Right atrium auricular region (tissue), 2 donors: ENCODE measurements at places on chromosomes 6 and 20. TPM values are rescaled to one million over a fixed set of nuclear protein-coding genes. Genes with fewer than 3 reads are reported as not detected.

GRCh38 chr6:138201836-138202235, 16.5 kb downstream of the PBOV1 start:
- DNase-seq = no peak

GRCh38 chr20:59214606-59215547, 51.3 kb downstream of the ZNF831 start:
- no peak for DNase-seq

Gene CNR1
- total RNA-seq = 1.3 TPM

Gene TAAR6
- total RNA-seq = not detected

Gene SCRT2
- total RNA-seq = not detected
